ENCODE measurements at places on chromosomes 3 and 15.

GRCh38 chr15:89662893-89663626 is 7.8 kb upstream of the KIF7 start:
- no peak overlapping the region for H3K27ac ChIP-seq
- no peaks in the 10 kb centered on the region for H3K36me3 ChIP-seq
- peak; percentile 42 for DNase-seq
- peaks cover 10% of the 10 kb centered on the region for H3K4me1 ChIP-seq

DNA sequence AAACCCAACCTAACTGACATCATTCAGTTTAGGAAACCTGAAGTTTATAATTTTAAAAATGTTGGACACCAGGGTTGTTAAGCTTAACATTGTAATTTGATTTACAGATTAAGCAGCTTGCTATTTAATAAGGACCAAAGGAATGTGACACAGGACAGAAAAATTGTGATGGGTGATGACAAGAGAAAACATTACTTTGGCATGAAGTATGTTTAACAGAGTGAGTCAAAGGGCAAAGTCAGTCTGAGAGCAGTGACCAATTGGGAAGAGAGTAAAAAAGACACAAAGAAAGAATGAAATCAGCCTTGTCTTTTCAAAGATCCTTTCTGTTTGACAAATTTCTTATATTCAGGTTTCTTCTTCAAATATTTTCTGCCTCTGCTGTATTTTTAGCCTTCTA is 1301.6 kb downstream of the SI start:
- H3K27ac ChIP-seq, result no peak overlapping the region
- no peaks in the 10 kb centered on the region for H3K27me3 ChIP-seq
- H3K36me3 ChIP-seq, result no peaks in the 10 kb centered on the region
- no peak overlapping the region for H3K4me3 ChIP-seq

GRCh38 chr3:12588039-12589009 is 31.4 kb downstream of the MKRN2 start:
- DNase-seq, result no peak
- no peaks in the 10 kb centered on the region for H3K27me3 ChIP-seq
- H3K4me1 ChIP-seq, result peaks cover 13% of the 10 kb centered on the region
- H3K4me3 ChIP-seq, result no peak overlapping the region

DNA sequence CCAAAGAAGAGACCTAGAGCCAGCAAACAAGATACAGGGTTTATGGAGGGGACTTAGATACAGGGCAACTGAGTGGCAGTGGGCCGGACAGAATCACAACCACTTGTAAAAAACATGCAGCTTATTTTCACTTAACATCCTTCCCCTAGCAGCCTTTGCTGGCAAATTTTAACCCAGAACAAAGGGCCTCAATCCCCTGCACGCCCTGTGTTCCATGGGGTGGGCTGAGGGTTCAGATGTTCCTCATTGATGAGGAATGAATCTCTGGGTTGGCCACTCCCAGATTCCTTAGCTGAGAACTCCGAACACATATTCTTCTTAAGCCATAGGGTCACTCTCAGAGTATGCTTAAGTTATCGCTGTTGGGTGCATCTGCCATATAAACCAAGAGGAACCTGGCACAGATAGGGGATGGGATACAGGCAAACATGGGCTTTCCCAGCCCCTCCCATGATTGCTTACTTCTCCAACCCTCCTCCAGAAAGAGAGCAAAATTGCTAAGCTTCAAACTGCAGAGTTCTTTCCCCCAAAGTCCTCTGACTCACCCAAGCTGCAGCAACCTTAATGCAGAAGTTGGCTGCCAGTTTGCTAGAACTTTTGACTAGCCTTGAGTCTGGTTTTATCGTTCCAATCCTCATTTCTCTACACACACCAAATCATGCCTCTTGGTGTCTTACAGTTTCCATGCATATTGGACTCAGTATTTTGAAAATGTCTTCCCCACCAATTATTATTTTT is 146.9 kb downstream of the CD47 start:
- no peaks in the 10 kb centered on the region for H3K27me3 ChIP-seq
- no peaks in the 10 kb centered on the region for H3K36me3 ChIP-seq
- no peak overlapping the region for H3K27ac ChIP-seq
- no peaks in the 10 kb centered on the region for H3K4me1 ChIP-seq
- DNase-seq, result no peak

GRCh38 chr15:45199136-45199810 is 11.5 kb upstream of the SHF start:
- peak overlapping the region; percentile 99 for H3K27ac ChIP-seq
- peak; percentile 49 for DNase-seq
- H3K27me3 ChIP-seq, result no peaks in the 10 kb centered on the region
- no peaks in the 10 kb centered on the region for H3K4me1 ChIP-seq
- H3K36me3 ChIP-seq, result no peaks in the 10 kb centered on the region

- no peak overlapping the region for H3K27ac ChIP-seq
- no peaks in the 10 kb centered on the region for H3K4me1 ChIP-seq
- DNase-seq, result no peak
- H3K4me3 ChIP-seq, result no peak overlapping the region
- no peaks in the 10 kb centered on the region for H3K36me3 ChIP-seq
- no peaks in the 10 kb centered on the region for H3K27me3 ChIP-seq
Measured at GRCh38 chr15:64642875-64643274, 132.5 kb downstream of the RBPMS2 start.

GRCh38 chr3:52495777-52496602 is 852 bp downstream of the STAB1 start:
- peak overlapping the region; percentile 74 for H3K27ac ChIP-seq
- H3K36me3 ChIP-seq, result no peaks in the 10 kb centered on the region
- H3K4me3 ChIP-seq, result no peak overlapping the region
- DNase-seq, result no peak
- no peaks in the 10 kb centered on the region for H3K27me3 ChIP-seq

DNA sequence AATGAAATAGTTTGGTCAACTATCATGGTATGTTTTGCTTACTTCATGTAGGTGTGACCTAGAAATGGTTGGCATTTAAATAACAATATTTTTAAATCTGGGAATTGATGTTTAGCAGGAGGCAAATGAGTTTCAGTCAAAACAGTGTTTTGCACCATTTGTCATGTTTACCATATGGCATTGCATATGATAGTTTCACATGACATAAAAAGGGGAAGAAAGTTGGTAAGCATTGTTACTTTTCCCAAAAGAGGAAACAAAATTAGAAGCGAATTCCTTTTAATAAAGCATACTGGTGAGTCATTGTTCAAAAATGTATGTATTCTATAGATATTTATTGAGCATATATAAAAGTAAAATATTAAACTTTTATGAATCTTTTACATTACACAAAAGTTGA is 2.3 kb downstream of the RNF13 start:
- no peaks in the 10 kb centered on the region for H3K27me3 ChIP-seq
- H3K4me3 ChIP-seq, result no peak overlapping the region
- DNase-seq, result no peak
- H3K36me3 ChIP-seq, result no peaks in the 10 kb centered on the region

DNA sequence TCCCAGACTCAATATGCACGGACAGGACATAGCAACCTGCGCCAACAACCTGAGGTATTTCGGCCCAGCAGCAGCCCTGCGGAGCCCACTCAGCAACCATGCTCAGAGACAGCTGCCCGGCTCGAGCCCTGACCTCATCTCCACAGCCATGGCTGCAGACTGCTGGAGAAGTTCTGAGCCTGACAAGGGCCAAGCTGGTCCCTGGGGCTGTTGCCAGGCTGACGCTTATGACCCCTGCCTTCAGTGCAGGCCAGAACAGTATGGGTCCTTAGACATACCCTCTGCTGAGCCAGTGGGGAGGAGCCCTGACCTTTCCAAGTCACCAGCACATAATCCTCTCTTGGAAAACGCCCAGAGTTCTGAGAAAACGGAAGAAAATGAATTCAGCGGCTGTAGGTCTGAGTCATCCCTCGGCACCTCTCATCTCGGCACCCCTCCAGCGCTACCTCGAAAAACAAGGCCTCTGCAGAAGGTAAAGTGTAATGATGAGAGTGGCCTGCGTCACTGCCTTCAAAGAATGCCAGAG is 25.5 kb downstream of the TMEM41A start:
- H3K4me1 ChIP-seq, result no peaks in the 10 kb centered on the region
- no peaks in the 10 kb centered on the region for H3K36me3 ChIP-seq
- no peak overlapping the region for H3K4me3 ChIP-seq

GRCh38 chr3:51682079-51682478 is 11.0 kb downstream of the TEX264 start:
- no peaks in the 10 kb centered on the region for H3K36me3 ChIP-seq
- H3K27ac ChIP-seq, result no peak overlapping the region
- no peaks in the 10 kb centered on the region for H3K27me3 ChIP-seq
- H3K4me3 ChIP-seq, result no peak overlapping the region

DNA sequence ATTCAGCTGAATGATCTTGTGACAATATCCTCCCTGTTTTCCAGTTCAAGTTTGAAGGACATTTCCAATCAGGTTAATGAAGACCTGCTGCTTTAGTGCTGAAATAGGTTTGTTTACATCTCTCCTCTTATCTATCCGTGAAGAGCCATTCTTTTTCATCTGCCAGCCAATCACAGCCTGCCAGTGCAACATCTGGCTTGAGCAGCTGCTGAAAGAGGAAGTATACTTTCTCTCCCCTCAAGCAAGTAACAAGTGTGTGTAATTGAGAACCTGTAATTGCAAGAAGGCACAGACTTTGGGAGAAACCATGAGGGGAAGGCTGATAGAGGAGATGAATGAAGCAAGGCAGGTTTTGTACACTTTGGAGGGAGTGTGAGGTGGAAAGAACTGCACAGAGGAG is 404.3 kb downstream of the AGBL1 start:
- H3K4me3 ChIP-seq, result no peak overlapping the region
- no peaks in the 10 kb centered on the region for H3K36me3 ChIP-seq
- H3K27me3 ChIP-seq, result no peaks in the 10 kb centered on the region

- H3K4me1 ChIP-seq, result no peaks in the 10 kb centered on the region
- no peak overlapping the region for H3K4me3 ChIP-seq
- no peaks in the 10 kb centered on the region for H3K27me3 ChIP-seq
- no peak for DNase-seq
Measured at GRCh38 chr3:25449857-25450256, 21.8 kb downstream of the RARB start.

Data from testis (tissue), 5 donors.